ENCODE measurements at places on chromosomes 5 and 9.

- DNase-seq = no peak
Measured at GRCh38 chr5:98593418-98593817, 180.0 kb upstream of the RGMB start.

- DNase-seq = no peak
Measured at GRCh38 chr5:133994990-133995333, 9.8 kb downstream of the VDAC1 start.

DNA sequence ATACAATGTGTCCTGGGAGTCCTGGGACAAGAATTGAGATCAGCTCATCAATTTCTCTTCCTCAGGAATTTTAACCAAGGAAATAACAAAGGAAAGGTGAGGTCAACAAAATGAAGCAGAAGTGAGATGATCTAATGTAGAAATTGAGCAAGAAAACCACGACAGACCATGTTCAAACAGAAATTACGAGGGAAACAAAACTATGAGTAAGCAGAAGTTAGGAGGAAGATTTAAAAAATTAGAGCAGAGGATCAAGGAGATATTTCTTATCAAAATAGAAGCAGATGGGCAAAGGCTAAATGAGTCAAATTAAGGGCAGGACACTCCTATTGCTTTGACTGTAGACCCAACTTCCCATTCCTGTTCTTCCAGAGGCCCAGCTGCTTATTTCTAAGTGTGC, 97.4 kb downstream of the HINT1 start:
- DNase-seq = no peak

DNA sequence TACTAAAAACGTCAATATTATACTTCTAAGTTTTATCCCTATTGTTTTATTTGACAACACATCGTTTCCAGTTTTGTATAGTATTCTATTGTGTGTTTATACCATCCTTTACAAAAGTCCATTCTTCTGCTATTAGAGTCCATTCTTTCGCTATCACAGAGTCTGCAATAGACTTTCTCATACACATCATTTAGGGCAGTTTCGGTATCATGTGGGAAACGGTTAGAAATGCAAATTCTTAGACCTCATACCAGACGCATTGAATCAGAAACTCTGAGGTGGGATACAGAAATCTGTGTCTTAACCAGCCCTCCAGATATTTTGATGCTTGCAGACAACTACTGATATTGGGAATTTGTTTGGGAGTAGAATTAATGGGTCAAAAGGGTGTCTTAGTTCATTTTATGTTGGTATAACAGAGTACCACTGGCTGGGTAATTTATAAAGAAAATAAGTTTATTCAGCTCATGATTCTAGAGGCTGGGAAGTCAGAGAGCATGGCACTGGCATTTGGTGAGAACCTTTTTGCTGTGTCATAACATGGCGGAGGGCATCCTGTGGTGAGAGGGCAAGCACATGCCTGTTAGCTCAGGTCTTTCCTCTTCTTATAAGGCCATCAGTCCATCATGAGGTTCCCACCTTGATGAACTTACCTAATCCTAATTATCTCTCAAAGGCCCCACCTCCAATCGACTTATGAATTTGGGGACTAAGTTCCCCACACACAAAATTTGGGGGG, 21.1 kb downstream of the CARTPT start:
- no peak for DNase-seq

DNA sequence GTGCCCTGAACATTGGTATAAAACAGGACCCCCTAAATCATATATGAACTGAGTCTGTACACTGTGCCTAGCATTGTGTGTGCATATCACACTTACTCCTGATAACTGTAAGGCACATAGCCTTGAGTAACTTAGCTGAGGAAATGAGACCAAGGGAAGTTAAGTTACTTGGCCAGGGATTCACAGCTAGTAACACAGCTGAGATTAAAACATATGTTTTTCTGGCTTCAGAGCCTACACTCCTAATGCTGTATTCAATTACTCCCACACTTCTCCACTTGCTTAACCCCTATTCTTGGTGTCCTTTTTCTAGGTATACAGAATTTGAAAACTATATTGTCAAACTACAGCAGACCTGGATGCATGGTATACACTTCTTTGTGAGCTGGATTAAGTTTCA, 12.8 kb downstream of the GHR start:
- no peak for DNase-seq

GRCh38 chr5:132394667-132395259, 25.3 kb downstream of the SLC22A5 start:
- DNase-seq = peak; percentile 17

DNA sequence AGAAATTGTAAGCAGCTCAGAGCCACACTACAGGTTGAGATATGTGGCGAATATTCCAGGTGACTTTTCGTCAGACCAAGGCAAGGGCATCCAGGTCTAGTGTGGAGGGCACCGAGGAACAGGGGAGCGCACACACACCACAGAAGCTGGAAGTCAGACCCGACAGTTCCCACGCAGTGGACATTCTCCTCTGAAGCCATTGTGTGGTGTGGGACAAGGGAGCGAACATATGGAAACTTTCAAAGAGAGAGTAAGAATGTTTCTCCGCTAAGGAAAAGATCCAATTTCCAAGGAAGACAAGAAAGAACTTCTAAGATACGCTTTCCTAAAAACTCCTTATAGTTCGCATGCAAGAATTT, 141.4 kb upstream of the OTULINL start:
- DNase-seq = no peak

DNA sequence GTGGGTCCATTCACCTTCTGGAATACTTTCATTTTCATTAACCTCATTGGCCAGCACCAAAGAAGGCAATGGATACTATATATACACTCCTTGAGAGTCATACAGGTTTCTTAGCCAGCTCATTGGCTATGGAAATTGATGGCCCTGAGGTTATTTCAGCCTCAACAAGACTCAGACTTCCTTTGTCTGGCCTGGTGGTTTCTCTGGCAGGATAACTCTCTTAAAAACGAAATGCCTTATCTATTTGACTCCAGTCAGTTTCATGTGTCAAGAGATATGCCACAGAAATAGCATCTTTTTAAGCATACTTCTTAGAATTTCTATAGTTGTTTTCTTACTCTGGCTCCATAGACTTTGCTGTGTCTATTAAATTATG, 28.9 kb downstream of the CDH9 start:
- DNase-seq = no peak

DNA sequence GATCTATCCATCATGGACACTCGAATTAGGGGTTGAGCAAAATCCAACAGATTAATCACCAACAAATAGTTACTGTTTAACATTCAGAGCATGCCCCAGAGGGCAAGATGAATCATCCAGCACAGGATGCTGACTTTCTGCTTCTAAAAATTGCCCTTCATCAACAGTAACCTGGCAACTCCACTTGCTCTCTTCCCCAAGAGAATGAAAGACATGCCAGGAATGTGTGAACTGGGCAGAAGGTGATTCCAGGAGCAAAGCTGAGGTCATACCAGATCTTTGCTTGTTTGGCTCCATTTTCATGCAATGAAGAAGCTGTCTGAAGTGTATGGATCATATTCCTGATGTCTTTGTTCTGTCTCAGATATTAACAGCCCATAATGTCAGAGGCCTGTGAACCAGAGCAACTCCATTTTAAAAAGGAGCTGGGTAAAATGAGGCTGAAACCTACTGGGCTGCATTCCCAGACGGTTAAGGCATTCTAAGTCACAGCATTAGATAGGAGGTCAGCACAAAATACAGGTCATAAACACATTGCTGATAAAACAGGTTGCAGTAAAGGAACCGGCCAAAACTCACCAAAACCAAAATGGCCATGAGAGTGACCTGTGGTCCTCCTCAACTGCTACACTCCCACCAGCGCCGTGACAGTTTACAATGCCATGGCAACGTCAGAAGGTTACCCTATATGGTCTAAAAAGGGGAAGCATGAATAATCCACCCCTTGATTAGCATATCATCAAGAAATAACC, 2.5 kb upstream of the ZNF367 start:
- no peak for DNase-seq

GRCh38 chr5:96195123-96195522, 233.5 kb upstream of the ELL2 start:
- DNase-seq = no peak

GRCh38 chr5:74055486-74056106, 429.6 kb downstream of the ARHGEF28 start:
- peak; percentile 99 for DNase-seq

DNA sequence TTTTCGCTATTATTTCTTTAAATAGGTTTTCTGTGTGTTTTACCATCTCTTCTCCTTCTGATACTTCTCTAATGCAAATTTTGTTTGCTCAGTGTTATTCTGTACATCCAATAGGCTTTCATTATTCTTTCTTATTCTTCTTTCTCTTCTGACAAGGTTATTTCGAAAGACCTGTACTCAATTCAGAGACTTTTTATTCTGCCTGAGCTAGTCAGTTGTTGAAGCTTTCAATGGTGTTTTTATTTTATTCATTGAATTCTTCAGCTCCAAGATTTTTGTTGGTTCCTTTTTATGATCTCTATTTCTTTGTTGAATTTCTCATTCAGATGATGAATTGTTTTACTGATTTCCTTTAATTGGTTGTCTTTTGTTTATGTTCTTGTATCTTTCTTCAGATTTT, 706.2 kb downstream of the NR2F1-AS1 start:
- DNase-seq = no peak

DNA sequence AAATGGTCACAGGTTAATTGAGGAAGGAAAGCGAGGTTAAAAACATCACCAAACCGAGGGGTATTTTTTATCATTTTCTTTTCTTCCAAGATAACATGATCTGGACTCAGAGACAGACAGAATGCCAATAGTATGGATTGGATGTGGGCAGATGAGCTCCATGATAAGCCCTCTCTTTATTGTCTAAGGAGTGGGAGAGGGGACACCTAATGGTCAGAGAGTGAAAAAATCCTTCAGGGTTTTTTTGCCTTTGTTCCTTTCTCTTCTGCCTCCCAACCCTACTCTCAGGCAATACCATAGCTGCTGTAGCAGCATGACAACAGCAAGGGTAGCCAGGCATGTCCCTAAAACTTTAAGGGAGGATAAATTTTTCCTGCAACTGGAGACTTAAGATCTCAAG, 94.7 kb downstream of the DIRAS2 start:
- DNase-seq = no peak

- no peak for DNase-seq
Measured at GRCh38 chr5:33182986-33183385, 257.8 kb upstream of the TARS1 start.

DNA sequence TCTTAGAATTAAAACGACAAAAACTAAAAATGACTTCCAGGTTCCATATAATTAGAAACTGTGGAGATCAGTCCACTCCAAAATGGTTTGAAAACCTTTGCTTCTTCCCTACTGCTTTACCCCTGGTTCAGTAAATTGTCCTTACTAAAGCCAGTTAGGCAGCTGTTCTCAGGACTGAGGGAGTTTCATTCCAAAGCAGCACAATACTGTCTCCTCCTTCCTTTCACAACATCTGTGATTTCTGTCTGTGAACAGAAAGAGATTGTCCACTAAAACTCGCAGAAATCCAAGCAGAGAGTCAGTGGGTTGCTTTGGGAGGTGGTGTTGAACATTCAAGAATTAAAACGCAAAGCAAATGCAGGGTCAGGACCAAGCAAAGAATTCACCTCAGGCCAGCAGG, 740.8 kb upstream of the ZNF608 start:
- no peak for DNase-seq

- no peak for DNase-seq
Measured at GRCh38 chr9:126117158-126117425, 209.5 kb upstream of the MVB12B start.

- DNase-seq = no peak
Measured at GRCh38 chr5:57499262-57500050, 16.8 kb upstream of the ACTBL2 start.

- no peak for DNase-seq
Measured at GRCh38 chr9:8011974-8012373, 212.4 kb upstream of the DMAC1 start.

DNA sequence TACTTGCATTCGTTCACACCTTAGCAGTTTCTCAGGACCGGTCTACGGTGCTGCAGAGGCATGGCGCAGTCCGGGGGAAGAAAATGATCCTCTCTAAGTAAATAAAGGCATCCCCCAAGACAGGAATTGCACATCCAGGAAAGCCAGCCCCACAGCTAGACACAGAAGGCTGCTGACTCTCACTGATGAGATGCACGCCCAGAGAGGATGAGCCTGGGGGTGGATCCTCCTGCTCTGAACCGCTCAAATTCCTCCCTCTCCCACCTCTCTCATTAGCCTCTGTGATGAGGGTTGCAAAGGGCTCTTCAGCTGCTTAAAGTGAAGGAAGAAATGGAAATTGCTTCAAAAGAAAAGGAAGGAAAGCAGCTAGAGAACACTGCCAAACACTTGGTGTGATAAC, 132.4 kb downstream of the TTLL11 start:
- no peak for DNase-seq

- DNase-seq = peak; percentile 6
Measured at GRCh38 chr9:79254900-79255650, 316.7 kb upstream of the TLE4 start.

DNA sequence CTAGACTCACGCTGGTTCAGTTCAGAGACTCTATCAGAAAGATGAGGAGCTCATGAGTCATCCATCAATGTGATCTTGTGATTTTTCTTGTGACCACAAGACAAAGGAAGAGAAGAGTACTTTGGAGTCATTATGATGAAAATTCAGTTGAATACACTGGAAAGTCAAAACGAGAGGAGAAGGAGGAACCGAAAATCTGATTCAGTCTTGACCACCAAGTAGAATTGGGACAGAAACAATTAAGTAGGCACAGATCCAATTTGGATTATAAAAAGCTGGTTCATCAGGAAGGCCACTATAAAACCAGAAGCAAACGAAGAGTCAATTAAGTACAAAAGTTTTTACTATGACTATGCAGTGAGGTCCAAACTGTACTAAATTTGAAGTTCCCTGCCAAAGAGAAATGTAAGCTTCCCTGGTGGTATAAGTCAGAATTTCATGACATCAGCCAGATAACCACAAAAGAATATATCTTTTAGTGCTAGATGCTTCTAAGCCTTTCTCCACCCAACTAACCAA, 90.9 kb downstream of the THBS4 start:
- DNase-seq = no peak

DNA sequence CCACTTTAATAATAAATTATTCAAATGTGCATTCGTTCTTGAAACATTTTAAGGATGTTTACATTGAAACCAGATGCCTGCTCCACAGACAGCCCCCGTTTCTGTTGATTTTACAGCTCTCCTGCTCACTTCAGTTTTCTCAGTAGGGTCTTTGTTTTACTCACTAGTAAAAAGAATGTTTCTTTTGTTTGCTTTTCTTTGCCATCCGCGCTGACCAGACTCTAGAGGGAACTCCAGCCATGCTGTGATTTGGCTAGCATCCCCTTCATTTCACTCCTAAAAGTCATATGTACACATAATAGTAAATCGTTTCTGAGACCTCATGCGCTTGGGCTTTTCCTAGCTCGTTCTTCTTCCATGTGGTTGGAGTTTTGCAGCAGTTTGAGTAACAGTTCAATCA, 28.7 kb upstream of the PALM2AKAP2 start:
- no peak for DNase-seq

All from DMS 273 treated with DMSO at 0.1 percent for 48 hours (cell line).